MV-4-11 (cell line): ENCODE measurements at places on chromosomes 3 and 15.

- no peak for DNase-seq
These were observed 35.0 kb downstream of the TNK2 start for GRCh38 chr3:195873281-195873887.

DNA sequence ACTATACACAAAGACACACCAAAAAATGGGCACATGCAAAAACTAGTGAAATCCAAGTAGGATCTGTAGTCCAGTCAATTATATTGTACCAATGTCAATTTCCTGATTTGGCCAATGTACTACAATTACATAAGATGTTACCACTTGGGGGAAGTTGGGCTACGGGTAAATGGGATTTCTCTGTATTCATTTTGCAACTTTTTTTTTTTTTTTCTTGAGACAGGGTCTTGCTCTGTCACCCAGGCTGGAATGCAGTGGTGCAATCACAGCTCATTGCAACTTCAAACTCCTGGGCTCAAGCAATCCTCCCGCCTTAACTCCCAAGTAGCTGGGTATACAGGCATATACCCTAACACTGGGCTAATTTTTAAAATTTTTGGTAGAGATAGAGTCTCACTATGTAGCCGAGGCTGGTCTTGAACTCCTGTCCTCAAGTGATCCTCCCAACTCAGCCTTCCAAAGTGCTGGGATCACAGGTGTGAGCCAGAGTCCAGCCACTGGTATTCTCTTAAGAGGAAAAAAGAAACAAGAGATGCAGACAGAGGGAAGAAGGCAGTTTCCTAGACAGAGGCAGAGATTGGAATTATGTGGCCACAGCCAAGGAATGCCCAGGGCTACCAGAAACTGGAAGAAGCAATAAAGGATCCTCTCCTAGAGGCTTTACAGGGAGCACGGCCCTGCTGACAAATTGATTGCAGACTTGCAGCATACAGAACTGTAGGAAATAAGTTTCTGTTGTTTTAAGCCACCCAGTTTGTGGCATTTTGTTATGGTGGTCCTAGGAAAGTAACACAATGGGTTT, 33.3 kb downstream of the TFDP2 start:
- DNase-seq, result peak; percentile 67

- no peak for DNase-seq
These were observed 115.1 kb downstream of the DGKG start for GRCh38 chr3:186246941-186247340.

DNA sequence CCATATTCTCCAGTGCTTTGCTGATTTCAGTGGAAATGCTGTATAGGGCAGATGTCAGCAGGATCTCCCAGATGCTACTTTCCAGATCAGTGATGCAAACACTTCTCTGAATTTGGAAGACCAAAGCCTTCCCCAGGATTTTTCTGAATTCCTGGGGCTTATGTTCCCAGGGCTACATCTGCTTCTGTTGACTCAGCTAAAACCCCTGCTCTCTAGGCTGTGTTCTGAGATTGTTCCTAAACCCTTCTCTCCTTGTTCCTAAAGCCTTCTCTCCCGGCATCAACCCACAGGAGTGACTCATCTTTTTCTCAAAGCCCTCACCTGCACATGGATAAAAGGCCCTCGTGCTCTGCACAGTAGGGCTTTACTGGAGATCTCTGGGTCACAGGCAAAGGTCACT, 35.5 kb downstream of the FAH start:
- no peak for DNase-seq

GRCh38 chr15:51341366-51342226, at the start of gene GLDN:
Gene GLDN, plus strand, starts transcription at chr15:51341655. Its CDS starts 30 bp downstream, at chr15:51341685.
- no peak for DNase-seq

- DNase-seq, result no peak
These were observed 72.5 kb upstream of the HERC1 start for GRCh38 chr15:63906266-63906584.

DNA sequence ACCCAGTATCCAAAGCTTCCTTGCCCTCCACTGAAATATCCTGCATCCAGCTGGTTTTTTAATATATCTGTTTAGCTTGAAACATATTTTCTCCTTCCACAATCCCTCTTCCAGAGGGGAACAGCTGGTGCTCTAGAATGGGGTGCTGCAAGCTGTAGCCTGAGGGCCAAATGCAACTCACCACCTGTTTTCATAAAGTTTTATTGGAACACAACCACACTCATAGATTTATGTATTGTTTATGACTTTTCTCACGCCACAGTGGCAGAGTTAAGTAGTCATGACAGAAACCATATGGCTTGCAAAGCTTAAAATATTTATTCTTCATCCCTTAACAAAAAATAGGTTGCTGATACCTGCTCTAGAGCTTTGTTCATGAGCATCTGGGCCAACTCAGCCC, 298.7 kb downstream of the CLSTN2 start:
- DNase-seq, result no peak

DNA sequence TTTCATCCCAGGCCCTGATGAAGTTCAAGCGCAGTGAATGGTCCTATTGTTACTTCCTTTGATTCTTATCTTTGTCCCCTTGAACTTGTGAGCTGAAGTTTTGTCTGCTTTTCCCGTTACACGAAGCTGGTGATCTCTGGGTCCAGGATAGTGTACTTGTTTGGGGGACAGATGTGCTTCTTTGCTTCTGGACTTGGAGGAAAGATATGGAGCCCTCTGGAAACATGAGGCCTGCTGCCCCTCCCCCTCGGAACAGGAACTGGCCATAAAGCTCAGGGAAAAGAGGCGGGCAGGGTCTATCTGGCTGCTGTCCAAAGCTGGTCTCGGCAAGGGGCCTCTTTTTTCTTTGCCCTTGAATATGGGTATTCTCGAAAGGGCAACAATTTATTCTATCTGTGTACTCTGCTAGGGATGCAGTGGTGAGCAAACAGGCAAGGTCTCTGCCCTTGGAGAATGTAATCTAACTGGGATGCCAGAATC, 47.6 kb downstream of the IDH2 start:
- no peak for DNase-seq

- no peak for DNase-seq
These were observed 77.7 kb downstream of the ABHD5 start for GRCh38 chr3:43768381-43768973.

- no peak for DNase-seq
These were observed 143.3 kb downstream of the CHDH start for GRCh38 chr3:53702776-53703530.

DNA sequence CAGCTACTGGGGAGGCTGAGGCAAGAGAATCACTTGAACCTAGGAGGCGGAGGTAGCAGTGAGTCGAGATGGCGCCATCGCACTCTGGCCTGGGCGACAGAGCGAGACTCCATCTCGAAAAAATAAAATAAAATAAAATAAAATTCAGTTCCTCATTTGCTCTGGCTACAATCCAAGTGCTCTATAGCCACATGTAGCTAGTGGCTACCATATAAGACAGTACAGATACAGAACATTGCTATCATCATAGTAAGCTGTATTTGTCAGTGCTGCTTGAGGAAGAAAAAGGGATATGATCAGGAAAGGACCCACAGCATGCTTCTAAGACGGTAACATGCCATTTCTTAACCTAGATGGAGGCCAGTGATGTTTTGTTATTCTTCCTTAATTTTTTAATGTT, 88.7 kb upstream of the CDAN1 start:
- DNase-seq, result peak; percentile 21

- DNase-seq, result no peak
These were observed 24.3 kb downstream of the SIAH2 start for GRCh38 chr3:150738688-150739087.

DNA sequence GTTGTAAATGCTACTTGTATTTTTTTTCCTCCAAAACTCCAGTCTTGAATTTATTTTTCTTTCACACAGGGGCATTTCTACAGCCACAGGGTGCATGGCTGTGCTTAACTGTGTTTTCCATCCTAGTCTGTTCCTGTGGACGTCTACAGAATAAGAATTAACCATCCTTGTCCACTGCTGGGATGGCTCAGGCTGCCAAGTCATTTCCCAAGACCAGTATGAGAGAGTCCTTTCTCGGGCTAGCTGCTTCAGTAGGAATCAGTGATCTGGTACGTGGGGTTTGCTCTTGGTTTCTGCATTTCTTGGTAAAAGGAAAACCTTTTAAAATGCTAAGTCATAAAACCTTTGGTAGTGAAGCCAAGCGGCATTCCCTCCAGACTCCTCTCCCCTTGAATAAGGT, 29.8 kb downstream of the CHDH start:
- no peak for DNase-seq

DNA sequence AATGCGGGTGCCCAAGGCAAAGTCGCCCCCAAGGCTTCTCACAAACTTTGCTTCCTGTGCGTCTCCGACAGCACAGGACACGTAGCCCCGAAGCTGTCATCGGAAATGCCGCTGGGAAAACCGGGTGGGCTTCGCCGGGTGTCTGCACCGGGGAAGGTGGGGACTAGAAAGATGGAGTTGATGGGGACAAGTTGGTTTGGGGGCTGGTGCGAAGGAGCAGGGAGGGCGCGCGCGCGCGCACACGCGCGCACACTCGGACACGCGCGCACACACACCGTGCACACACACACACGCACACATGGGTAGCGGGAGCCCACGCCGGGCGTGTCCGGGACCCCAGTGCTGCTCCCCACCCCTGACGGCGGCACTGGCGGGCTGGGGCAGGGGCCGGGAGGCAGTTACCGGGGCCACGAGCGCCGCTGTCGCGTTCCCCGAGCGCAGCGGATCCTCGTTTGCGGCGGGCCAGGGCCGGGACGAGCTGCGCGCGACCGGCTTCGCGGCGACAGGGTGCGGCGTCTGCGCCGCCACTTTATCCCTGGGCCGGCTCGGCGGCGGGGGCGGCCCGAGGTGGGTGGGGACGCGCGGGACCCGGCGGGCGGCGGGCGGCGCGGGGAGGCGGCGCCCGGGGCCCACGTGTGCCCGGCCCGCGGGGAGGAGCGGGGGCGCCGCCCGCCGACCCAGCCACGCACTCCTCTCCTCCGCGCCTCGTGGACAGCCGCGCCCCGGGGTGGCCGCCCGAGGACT, 539 bp upstream of the MGLL start:
- peak; percentile 9 for DNase-seq

DNA sequence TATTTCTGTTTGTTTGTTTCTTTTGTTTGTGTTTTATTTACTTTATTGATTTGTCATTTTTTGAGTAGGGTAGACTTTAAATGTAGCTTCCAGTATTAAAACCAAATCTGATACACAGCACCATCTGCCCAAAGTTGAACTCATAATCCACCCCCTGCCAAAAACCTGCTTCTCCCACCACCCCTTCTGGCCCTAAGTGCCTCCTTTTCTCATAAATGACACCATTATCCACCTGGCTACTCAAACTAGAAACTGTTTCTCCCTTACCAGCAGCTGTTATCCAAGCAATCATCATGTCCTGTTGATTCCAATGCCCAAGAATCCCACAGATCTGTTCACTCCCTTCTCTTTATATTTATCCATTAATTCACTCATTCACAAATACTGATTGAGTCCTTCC, 21.8 kb upstream of the PTX3 start:
- no peak for DNase-seq

DNA sequence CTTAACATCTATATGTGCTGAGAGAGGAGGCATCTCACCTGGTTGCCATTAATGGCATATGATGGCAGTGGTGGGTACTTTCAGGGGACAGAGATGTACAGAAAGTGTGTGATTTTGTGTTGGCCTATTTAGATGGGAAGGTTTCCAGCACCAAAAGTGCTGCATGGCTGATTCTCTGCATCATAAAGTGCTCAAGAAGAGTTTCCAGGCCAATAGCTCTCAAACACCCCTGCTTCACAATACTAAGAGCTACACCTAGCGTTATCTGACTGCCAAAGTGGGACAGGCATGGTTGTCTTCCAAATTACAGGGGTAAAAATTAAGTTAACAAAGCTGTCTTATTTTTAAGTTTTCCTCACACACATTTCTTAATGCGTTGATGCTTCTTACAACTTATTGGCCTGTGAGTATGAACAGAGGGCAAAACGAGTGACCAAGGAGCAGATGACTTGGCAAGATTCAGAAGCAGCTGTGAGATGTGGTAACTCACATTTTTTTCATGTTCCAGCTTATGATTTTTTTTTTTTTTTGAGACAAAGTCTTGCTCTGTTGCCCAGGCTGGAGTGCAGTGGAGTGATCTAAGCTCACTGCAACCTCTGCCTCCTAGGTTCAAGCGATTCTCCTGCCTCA, 41.4 kb upstream of the VEPH1 start:
- DNase-seq, result no peak
